ENCODE measurements at places on chromosomes 5 and 9. TPM values are rescaled to one million over a fixed set of nuclear protein-coding genes. Genes with fewer than 3 reads are reported as not detected.

Gene LRRTM2
- 0.52 TPM for total RNA-seq

Gene PRUNE2
- 7.8 TPM for total RNA-seq

Gene KIF4B
- total RNA-seq, result under 0.01 TPM

Gene ENTREP1
- total RNA-seq, result 15.1 TPM

Gene ANKRD18A
- under 0.01 TPM for total RNA-seq

Gene CNTNAP3
- total RNA-seq, result 4.2 TPM

Gene RXFP3
- not detected for total RNA-seq

Gene ADGRV1
- total RNA-seq, result 2.6 TPM

Gene PPP2R2B
- total RNA-seq, result 4.7 TPM

Gene KCNT1
- 1.6 TPM for total RNA-seq

Gene ARSI
- total RNA-seq, result 9.9 TPM

Gene SPATA9
- total RNA-seq, result 1.0 TPM

Gene SLC25A2
- total RNA-seq, result 0.52 TPM
